ENCODE measurements at places on chromosomes 1 and 21.

GRCh38 chr21:18603261-18603660 is 199.7 kb upstream of the TMPRSS15 start:
- DNase-seq, result no peak

- no peak for DNase-seq
Measured at GRCh38 chr1:109239409-109240068, 9.8 kb upstream of the CELSR2 start.

GRCh38 chr1:16181887-16182719 is 26.2 kb upstream of the EPHA2 start:
- DNase-seq, result peak; percentile 87

DNA sequence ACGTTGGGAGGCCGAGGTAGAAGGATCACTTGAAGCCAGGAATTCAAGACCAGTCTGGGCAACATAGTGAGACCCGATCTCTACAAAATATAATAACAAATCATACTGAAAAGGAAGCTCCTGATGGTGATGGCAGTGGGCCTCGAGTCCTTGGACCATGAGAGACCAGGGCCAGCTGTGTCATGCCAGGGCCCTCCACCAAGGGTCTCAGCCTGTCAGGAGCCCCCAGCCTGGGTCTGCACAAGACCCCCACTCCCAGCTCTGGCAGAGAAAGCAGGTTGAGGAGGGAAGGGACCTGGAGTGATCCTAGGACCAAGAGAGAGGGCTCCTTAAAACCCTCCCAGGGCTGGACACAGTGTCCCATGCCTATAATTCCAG is 6.7 kb upstream of the CTRC start:
- no peak for DNase-seq

DNA sequence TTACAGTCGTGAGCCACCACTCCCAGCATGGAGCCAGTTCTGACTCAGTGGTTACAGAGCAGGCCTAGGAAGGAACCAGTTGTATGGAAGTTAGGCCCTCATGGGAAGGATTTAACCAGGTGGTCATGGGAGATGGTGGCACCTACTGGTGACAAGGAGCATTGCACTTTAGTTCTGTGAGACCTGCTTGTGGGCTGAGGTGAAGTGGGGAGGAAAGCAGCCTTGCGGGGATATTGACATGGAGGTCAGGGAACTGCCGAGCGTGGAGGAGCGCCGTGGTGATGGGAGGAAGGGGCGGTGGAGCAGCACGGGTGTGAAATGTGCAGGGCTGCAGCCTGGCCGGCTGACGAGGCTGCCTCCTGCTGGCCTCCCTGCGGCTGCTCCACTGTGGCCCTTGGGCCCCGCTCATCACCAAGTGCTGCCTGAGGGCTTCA is 100.4 kb downstream of the GALNT2 start:
- DNase-seq, result no peak

- DNase-seq, result no peak
Measured at GRCh38 chr1:170262276-170262939, 116.6 kb downstream of the NTMT2 start.

- no peak for DNase-seq
Measured at GRCh38 chr1:242774256-242774655, 249.8 kb upstream of the PLD5 start.

DNA sequence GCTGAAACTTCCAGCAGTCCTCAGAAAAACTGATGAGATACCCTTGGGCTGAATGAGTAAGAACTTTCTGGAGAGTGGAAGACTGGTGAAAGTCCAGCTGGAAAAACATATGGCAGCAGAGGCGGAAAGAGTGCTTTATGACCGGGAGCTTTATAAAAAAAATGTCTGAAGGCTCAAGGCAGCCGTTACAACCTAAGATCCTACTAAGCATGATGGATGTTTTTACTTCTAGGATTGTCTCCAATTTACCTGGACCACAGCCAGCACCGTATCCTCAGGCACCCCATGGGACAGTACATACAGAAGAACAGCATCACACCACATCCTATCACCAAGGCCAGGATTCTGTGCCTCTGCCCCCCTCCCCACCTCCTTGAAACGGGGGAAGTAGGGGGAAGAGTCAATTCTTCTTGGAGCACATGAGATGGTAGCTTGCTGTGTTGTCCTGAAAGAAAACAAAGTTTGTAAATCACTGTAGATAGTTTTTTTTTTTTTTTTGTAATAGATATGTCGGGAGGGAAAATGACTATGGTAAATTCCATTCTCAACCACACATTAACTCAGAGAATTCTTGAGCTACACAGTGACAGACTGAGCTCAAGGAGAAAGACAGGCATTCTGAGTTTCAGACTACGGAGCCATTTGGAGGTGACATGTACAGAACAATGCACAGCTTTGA is 11.8 kb upstream of the IRF2BP2 start:
- no peak for DNase-seq

GRCh38 chr1:30607723-30608122 is 115.7 kb downstream of the MATN1 start:
- no peak for DNase-seq

GRCh38 chr1:169561692-169562091 is 24.6 kb downstream of the F5 start:
- DNase-seq, result no peak

DNA sequence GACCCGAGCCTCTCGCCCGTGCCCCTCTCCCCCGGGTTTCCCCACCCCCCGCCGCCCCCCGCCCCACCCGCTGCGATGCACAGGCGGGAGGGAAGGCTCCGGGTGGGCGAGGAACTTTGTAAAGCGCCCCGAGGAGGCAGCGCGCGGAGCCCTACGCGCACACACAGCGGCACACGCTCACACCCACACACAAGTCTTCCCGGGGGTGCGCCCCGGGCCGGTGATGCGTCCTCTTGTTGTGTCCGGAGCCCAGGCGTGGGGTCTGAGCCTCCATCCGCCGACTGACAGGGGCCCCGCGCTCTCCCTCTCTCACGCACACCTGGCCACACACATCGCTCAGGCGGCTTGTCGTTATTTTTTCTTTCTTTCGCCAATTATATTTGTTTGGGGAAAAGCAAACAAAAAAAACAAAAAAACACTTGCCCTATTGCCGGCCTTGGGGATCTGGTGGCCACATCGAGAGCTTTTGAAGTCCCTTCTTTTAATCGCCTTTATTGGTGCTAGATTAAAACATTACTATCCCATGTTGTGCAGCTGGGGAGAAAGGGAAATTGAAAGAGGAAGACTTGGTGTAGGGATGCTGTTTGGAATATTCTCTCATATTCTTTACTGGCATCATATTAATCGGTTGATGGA is 770 bp downstream of the NTNG1 start:
- no peak for DNase-seq

Data from SW 1271 (cell line).